Neuronal stem cell (in vitro differentiated cells): ENCODE measurements at places on chromosomes 13 and 19.

DNA sequence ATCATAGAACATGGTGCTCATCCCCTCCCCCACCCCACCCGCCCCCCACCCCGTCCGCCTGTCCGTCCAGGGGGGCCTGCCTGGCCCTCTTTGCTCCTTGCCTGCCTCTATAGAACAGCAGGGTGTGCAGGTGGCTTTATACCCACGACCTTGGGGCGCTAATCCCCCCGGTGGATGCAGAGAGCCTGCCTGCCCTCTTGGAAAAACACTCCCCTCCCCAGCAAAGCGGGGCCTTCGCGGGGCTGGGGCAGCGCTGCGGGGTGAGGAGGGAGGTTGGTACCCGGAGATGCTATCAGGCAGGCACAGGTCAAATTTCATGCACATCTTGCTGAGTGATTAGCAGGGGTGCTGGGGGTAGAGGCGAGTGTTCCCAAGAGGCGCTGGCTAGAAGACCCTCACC is 21.9 kb downstream of the RFX1 start:
- H3K27me3 ChIP-seq: no peaks in the 10 kb centered on the region
- no peak for DNase-seq
- H3K36me3 ChIP-seq: peaks cover 24% of the 10 kb centered on the region
- H3K27ac ChIP-seq: no peak overlapping the region
- peaks cover 16% of the 10 kb centered on the region for H3K4me1 ChIP-seq

DNA sequence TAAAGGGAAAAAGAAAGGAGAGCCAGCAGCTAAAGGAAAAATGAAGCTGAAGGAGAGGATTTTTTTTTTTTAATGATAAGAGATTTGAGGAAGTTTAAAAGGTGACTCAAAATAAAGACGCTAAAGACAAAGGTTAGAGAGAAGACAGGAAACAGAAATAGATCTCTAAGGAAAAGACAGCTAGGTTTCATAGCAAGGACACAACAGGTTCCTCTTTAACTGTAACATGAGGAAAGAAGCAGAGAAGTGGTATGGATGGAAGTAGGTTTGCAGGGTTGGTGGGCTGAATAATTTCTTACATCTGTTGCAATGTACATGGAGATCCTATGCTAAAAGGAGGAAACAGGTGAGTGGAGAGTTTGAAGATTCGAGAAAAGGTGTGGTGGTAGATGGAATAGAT is 107.5 kb downstream of the MYCBP2 start:
- peaks cover 2% of the 10 kb centered on the region for H3K36me3 ChIP-seq
- no peak for DNase-seq
- H3K4me1 ChIP-seq: no peaks in the 10 kb centered on the region
- no peak overlapping the region for H3K4me3 ChIP-seq
- no peaks in the 10 kb centered on the region for H3K27me3 ChIP-seq
- no peak overlapping the region for H3K27ac ChIP-seq

- no peak overlapping the region for H3K27ac ChIP-seq
- H3K27me3 ChIP-seq: no peaks in the 10 kb centered on the region
- H3K4me3 ChIP-seq: no peak overlapping the region
- no peaks in the 10 kb centered on the region for H3K36me3 ChIP-seq
- peaks cover 4% of the 10 kb centered on the region for H3K4me1 ChIP-seq
Measured at GRCh38 chr13:66803808-66804456, 426.2 kb downstream of the PCDH9 start.

DNA sequence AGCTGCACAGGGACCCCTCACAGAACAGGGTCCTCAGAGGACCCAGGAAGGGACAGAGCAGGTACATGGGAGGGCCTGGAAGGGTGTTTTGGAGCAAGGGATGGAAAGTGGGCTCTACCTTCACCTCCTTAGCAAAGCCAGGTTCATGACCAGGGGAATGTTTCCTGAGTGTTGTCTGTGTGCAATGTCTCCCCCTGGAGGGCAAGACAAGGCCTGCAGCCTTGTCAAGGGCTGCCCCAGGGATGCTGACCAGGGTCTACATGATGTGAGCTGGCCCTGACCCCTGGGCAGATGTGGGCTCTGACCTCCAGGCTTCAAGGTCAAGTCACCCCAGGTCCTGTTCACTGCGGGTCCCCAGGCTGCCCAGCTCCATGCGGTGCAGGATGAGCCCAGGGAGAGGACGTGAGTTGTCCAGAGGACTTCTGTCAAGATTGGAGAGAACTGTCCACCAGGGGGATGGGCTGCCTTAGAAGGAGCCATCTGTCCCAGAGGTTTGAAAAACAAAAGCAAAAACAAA is 1.0 kb upstream of the CEACAM1 start:
- peaks cover 8% of the 10 kb centered on the region for H3K4me1 ChIP-seq
- no peak overlapping the region for H3K4me3 ChIP-seq
- no peak overlapping the region for H3K27ac ChIP-seq
- peak; percentile 41 for DNase-seq

DNA sequence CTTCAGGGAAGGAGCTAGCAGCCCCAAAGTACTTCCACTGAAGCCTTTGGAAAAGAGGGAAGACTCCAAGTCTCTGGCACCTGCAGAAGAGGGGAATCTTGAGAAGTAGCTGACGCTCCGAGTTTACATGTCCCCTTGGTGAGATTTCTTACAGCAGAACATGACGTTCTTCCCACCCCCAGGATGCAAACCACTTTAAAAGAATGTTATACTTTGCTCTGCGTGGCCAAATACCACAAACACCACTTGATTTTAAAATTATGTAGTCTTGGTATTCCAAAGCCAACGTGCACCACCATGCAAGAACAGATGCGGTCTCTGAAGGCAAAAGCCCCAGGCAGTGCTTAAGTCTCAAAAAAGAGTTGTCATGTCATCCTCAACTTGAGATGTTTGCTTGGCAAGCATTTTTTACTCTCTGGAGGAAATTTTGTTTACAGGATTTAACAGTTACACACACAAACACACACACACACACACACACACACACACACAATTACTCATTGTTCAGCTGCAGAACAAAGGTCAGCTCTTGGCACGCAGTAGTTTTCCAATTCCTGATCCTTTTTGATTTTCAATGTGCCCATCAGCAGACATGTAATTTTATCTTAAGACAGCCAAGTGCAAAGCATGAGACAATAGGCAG is 106.1 kb downstream of the RGCC start:
- no peak overlapping the region for H3K4me3 ChIP-seq
- no peak for DNase-seq
- H3K27ac ChIP-seq: no peak overlapping the region
- H3K27me3 ChIP-seq: no peaks in the 10 kb centered on the region
- H3K4me1 ChIP-seq: peaks cover 19% of the 10 kb centered on the region
- no peaks in the 10 kb centered on the region for H3K36me3 ChIP-seq

DNA sequence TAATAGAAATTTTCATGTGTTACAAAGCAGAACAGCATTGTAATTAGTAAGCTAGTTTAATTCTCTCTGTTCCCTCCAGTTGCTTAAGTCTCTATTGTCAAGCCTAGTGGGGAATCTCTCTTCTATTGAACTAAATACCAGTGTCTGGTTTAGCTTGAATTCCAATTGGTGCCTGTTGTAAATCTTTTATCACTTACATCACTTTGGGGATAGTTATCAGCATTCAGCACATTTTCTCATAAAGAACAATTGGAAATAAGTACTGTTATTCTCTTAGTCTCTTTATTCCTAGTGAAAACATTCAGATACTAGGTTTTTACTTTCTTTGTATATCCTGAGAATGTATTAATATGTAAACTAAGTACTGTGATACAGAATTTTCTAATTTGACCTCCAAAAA is 25.2 kb downstream of the IPO5 start:
- peak overlapping the region; percentile 98 for H3K4me3 ChIP-seq
- H3K4me1 ChIP-seq: peaks cover 8% of the 10 kb centered on the region
- H3K36me3 ChIP-seq: no peaks in the 10 kb centered on the region
- no peaks in the 10 kb centered on the region for H3K27me3 ChIP-seq
- no peak overlapping the region for H3K27ac ChIP-seq

DNA sequence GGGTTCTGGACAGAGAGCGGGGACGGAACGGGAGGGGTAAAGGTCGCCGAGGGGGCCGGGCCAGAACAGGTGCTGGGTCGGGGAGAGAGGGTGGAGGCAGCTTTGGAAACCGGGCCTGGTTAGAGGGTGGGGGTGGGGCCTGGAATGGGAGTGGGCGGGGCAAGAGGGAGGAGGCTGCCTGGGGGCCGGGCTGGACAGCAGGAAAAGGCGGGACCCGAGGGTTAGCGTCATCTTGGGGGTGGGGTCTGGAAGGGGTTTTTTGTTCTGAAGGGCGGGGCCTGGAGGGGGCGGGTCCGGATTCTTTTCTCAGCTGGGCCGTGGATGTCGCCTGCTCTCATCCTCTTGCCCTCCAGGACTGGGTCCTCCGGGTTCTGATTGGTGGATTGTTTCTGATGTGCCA is 4.3 kb upstream of the ZNF813 start:
- H3K4me1 ChIP-seq: no peaks in the 10 kb centered on the region
- DNase-seq: peak; percentile 39

DNA sequence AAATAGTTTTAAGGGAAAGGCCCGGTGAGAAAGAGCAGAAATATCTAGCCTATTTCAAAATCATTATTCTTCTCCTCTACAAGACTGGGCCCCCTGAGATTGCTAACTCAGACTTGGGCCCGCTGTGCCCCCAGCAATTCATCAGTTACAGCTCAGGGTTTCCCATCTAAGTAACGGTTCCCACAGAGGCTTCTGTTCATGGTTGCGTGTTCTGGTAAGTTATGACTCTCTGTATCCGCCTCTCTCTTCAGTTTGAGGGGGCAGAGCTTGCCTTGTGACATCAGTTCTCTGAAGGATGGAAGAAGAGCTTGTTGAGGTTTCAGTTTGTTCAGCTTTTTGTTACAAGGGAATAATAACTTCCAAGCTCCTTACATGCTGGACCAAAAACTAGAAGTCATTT is 11.6 kb downstream of the ZNF57 start:
- peaks cover 24% of the 10 kb centered on the region for H3K36me3 ChIP-seq
- no peak for DNase-seq
- H3K27me3 ChIP-seq: no peaks in the 10 kb centered on the region
- peaks cover 11% of the 10 kb centered on the region for H3K4me1 ChIP-seq
- H3K4me3 ChIP-seq: no peak overlapping the region

- no peaks in the 10 kb centered on the region for H3K4me1 ChIP-seq
- DNase-seq: no peak
- H3K27ac ChIP-seq: no peak overlapping the region
- H3K4me3 ChIP-seq: no peak overlapping the region
- peaks cover 1% of the 10 kb centered on the region for H3K36me3 ChIP-seq
Measured at GRCh38 chr19:41911889-41912731, 16.1 kb downstream of the ERFL start.

DNA sequence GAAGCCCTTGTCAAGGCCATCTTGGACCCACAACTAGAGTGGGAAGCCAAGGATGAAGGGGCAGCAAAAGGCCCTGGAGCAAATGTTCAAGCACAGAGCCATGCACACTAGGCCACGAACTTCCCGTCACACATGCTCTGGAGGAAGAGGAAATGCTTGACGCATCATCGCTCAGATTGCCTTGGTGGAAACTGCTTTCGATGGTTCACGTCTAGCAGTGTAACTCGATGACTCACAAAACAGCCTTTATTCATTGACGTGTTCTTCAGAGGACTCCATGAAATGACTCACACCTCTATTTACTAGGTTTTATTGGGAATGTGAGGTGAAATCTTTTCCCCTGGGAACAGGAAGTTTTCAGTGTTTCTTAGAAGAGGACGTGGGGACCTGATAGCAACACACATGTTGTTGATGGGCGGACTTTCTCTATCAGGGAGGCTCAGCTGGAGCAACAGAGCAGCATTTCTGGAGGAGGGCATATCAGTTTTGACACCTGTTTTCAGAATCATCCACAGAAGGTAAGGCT is 79.8 kb upstream of the FLT1 start:
- H3K27ac ChIP-seq: no peak overlapping the region
- no peaks in the 10 kb centered on the region for H3K36me3 ChIP-seq
- no peak overlapping the region for H3K4me3 ChIP-seq

- H3K27ac ChIP-seq: no peak overlapping the region
- H3K4me3 ChIP-seq: no peak overlapping the region
- H3K4me1 ChIP-seq: no peaks in the 10 kb centered on the region
- no peaks in the 10 kb centered on the region for H3K36me3 ChIP-seq
Measured at GRCh38 chr13:101230271-101230890, 185.9 kb downstream of the NALCN start.

- H3K4me1 ChIP-seq: peaks cover 6% of the 10 kb centered on the region
- H3K27me3 ChIP-seq: no peaks in the 10 kb centered on the region
- no peak overlapping the region for H3K27ac ChIP-seq
- H3K36me3 ChIP-seq: peaks cover 20% of the 10 kb centered on the region
Measured at GRCh38 chr19:34269489-34269888, 15.1 kb downstream of the GARRE1 start.

- no peak for DNase-seq
- H3K4me3 ChIP-seq: no peak overlapping the region
- H3K4me1 ChIP-seq: peaks cover 10% of the 10 kb centered on the region
- H3K27ac ChIP-seq: no peak overlapping the region
Measured at GRCh38 chr19:18338541-18338940, 1.9 kb upstream of the PGPEP1 start.

GRCh38 chr13:48232420-48233045 is 473 bp upstream of the ITM2B start:
- peaks cover 28% of the 10 kb centered on the region for H3K4me1 ChIP-seq
- H3K27ac ChIP-seq: no peak overlapping the region
- no peaks in the 10 kb centered on the region for H3K27me3 ChIP-seq
- DNase-seq: no peak

GRCh38 chr13:29571876-29572570 is 23.5 kb downstream of the SLC7A1 start:
- no peak overlapping the region for H3K4me3 ChIP-seq
- no peaks in the 10 kb centered on the region for H3K27me3 ChIP-seq
- DNase-seq: no peak
- no peak overlapping the region for H3K27ac ChIP-seq
- no peaks in the 10 kb centered on the region for H3K36me3 ChIP-seq

- no peak overlapping the region for H3K4me3 ChIP-seq
- no peaks in the 10 kb centered on the region for H3K4me1 ChIP-seq
- DNase-seq: no peak
- no peaks in the 10 kb centered on the region for H3K36me3 ChIP-seq
Measured at GRCh38 chr19:35417713-35418534, 30.1 kb upstream of the FFAR2 start.

DNA sequence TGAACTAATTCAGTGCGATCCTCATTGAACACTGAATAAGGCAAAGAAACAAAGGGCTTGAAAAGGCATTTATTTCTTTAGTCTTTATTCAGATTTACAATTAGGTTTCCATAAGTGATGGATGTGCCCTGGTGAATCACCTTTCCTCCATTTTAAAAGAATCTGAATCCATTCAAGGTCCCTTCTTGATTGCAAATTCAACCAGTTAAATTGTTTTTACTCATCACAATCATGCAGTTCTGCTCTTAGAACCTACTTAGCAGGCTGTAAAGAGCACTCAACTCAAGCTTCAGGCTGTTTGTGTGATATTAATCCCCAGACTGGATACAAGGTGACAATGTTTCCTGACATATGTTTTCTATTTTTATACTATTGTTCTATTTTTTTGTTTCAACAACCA is 321.0 kb downstream of the TBC1D4 start:
- H3K4me3 ChIP-seq: no peak overlapping the region
- H3K36me3 ChIP-seq: no peaks in the 10 kb centered on the region
- no peaks in the 10 kb centered on the region for H3K27me3 ChIP-seq
- H3K4me1 ChIP-seq: peaks cover 7% of the 10 kb centered on the region
